ENCODE measurements at places on chromosomes 13 and 19. TPM values are rescaled to one million over a fixed set of nuclear protein-coding genes. Genes with fewer than 3 reads are reported as not detected.

DNA sequence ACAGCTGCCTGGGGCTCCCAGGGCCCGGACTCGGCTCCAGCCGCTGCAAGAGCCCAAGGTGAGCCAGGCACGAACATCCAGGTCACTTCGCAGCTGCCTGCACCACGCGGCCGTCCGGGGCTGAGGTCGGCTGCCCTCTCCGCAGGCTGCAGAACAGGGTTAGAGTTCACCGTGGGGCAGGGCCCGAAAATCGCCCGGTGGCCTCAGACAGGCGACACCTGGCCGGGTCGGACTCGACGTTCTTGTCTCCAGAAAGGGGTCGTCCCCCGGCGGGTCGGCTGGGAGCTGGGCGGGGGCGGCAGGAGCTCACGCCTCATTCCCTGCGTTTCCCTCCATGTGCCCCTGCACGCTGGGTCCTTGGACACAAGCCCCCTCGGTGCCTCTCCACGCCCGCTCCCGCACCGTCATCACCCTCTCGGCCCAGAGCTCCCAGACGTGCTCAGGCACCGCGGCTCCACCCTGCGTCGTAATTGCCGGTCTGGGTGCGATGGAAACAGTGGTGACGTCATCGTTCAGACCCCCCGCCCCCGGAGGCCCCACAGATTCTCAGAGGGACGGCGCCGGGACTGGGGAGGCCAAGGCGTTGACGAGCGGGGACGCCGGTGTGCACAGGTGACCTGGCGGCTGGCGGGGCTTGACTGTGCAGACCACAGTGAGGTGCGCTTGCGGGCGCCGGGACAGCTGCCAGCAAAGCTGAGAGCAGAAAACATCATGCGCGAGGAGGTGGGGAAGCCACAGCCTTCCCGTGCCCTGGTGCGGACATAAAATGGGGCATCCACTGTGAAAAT lies 4.0 kb upstream of the GRIN3B start:
- peaks cover 31% of the 10 kb centered on the region for H3K27me3 ChIP-seq
- H3K4me1 ChIP-seq, result peaks cover 8% of the 10 kb centered on the region
- no peak overlapping the region for H3K27ac ChIP-seq
- peak; percentile 55 for DNase-seq

DNA sequence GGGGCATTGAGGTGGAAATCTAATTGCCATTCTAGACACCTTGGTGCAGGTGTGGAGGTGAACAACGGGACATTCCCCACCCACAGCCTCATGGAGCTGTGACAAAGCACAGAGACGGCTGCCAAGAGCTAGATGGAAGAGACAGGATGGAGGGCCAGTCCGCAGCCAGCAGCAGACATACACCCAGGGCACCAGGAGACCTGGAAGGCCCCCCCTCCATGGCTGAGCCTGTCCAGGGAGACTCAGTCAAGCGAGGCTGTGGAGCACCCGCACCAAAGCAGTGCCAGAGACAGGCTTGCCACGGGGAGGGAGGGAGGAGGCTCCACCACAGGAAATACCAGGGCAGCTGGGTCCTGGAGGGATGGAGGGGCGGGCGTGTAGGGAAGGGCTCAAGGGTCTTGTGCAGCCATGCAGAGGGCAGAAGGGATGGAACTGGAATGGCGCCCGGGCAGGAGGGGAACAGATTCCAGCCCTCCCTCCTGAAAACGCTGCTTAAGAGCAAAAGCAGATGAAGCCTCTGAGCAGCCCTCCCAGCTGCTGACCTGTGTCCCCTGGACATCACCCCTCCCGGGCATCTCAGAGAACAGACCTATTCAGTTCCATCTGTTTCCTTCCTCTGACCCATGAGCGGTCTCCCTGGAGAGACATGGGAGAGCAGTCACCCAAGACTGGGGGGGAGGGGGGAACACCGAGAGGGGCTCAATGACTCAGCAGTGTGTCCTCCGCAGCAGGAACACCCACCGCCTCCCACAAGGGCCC lies 14.4 kb downstream of the EPS15L1 start:
- no peaks in the 10 kb centered on the region for H3K36me3 ChIP-seq
- peak; percentile 35 for DNase-seq
- H3K27me3 ChIP-seq, result no peaks in the 10 kb centered on the region
- H3K4me1 ChIP-seq, result peaks cover 28% of the 10 kb centered on the region
- H3K27ac ChIP-seq, result peak overlapping the region; percentile 26

GRCh38 chr13:85582890-85583289 lies 216.3 kb downstream of the SLITRK6 start:
- no peaks in the 10 kb centered on the region for H3K27me3 ChIP-seq
- H3K36me3 ChIP-seq, result no peaks in the 10 kb centered on the region
- no peak overlapping the region for H3K4me3 ChIP-seq
- H3K4me1 ChIP-seq, result peaks cover 4% of the 10 kb centered on the region
- DNase-seq, result no peak

- H3K27me3 ChIP-seq, result no peaks in the 10 kb centered on the region
- H3K36me3 ChIP-seq, result no peaks in the 10 kb centered on the region
- peak overlapping the region; percentile 32 for H3K27ac ChIP-seq
- peak; percentile 31 for DNase-seq
These were observed 45.2 kb upstream of the RANBP3 start for GRCh38 chr19:6023085-6023682.

DNA sequence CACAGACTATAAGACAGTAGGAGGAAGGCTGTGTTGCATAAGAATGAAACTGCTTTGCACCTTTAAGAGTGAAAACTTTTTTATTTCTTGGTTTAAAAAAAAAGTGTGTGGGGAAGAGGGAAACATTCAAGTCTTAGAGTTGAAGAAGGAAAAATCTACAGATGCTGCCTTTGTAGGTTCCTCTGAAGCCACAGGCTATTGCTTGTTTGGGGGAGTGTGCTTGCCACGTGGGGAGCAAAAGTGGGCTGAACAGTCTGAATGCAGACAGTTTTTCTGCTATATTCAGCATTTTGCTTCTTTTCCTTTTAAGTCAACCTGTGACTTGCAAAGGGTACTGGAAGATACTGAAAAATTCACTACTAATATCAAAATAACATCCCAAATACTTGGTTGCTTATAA lies 36.9 kb downstream of the EFNB2 start:
- H3K4me1 ChIP-seq, result peaks cover 20% of the 10 kb centered on the region
- peaks cover 23% of the 10 kb centered on the region for H3K36me3 ChIP-seq
- no peak for DNase-seq
- H3K4me3 ChIP-seq, result no peak overlapping the region

DNA sequence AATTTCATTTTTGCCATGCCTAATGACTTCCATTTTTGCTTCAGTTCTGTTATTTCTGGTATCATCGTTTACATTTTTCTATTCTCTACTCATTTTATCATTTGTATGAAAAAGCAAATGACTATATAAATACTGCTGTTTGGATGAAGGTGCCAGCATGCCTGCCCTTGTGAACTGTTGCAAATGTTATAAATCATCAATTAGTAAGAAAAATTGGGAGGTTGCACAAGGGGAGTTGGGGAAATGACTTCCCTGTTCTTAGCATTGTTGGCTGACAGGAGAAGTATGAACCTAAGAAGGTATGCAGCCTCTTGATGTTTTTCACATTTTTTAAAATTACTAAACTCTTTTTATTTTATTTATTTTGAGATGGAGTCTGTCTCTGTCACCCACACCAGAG lies 15.1 kb downstream of the SAFB start:
- no peaks in the 10 kb centered on the region for H3K4me1 ChIP-seq
- peaks cover 17% of the 10 kb centered on the region for H3K36me3 ChIP-seq
- H3K27ac ChIP-seq, result no peak overlapping the region
- DNase-seq, result no peak
- H3K4me3 ChIP-seq, result no peak overlapping the region

GRCh38 chr13:42360046-42360574 lies 88.2 kb downstream of the AKAP11 start:
- no peaks in the 10 kb centered on the region for H3K36me3 ChIP-seq
- H3K27ac ChIP-seq, result no peak overlapping the region
- no peaks in the 10 kb centered on the region for H3K27me3 ChIP-seq
- H3K4me1 ChIP-seq, result peaks cover 13% of the 10 kb centered on the region

GRCh38 chr13:95153647-95154412 lies 147.4 kb downstream of the ABCC4 start:
- H3K4me3 ChIP-seq, result no peak overlapping the region
- H3K27me3 ChIP-seq, result no peaks in the 10 kb centered on the region
- peak; percentile 9 for DNase-seq
- peaks cover 6% of the 10 kb centered on the region for H3K4me1 ChIP-seq

- H3K4me3 ChIP-seq, result no peak overlapping the region
- H3K27me3 ChIP-seq, result no peaks in the 10 kb centered on the region
- H3K27ac ChIP-seq, result no peak overlapping the region
- DNase-seq, result no peak
- H3K36me3 ChIP-seq, result no peaks in the 10 kb centered on the region
These were observed 478.4 kb downstream of the FOXO1 start for GRCh38 chr13:40187841-40188591.

DNA sequence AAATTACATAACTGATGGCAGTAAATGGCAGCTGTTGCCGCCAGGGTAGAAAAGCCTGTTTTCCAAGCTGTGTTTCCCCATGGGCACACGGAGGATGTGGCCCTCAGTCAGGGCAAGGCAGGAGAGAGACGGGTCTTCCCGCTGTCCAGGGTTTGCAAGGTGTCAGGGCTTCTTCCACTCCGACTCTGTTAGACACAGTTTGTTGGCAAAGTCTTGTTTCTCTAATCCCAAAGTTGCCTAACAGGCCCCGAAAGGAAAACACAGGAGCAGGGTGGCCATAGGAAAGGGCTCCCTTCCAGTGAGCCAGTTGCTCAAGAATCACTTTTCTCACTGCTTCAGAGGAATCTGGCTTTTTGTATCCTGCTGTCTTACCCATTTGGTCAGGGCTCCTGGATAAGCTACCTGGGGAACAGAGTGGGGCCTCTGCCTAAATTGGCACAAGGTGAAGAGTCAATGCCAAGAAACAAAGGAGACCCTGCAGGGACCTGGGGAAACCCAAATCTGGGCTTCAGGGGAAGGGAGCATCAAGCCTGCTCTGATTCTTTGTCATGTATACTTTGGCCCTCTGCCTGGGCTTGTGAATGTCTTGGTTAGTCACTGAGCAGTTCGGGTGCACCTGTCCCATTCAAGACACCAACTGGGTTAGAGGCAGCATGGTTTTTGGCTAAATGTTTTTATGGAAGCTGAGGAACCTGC lies 29.0 kb upstream of the CXCL17 start:
- DNase-seq, result no peak
- H3K27ac ChIP-seq, result no peak overlapping the region
- no peak overlapping the region for H3K4me3 ChIP-seq
- H3K36me3 ChIP-seq, result no peaks in the 10 kb centered on the region
- no peaks in the 10 kb centered on the region for H3K4me1 ChIP-seq
- peaks cover 6% of the 10 kb centered on the region for H3K27me3 ChIP-seq

- no peaks in the 10 kb centered on the region for H3K4me1 ChIP-seq
- DNase-seq, result no peak
- no peak overlapping the region for H3K27ac ChIP-seq
- H3K27me3 ChIP-seq, result no peaks in the 10 kb centered on the region
- H3K4me3 ChIP-seq, result no peak overlapping the region
These were observed 1514.7 kb upstream of the MIR17HG start for GRCh38 chr13:89832827-89833226.

The ZNF649 gene
- 12.5 TPM for total RNA-seq

Measured in astrocyte (in vitro differentiated cells and primary cell).